Activated naive CD4-positive, alpha-beta T cell treated with anti-CD3 and anti-CD28 coated beads for 36 hours (primary cell): ENCODE measurements at places on chromosomes 7 and 10. TPM values are rescaled to one million over a fixed set of nuclear protein-coding genes. Genes with fewer than 3 reads are reported as not detected.

DNA sequence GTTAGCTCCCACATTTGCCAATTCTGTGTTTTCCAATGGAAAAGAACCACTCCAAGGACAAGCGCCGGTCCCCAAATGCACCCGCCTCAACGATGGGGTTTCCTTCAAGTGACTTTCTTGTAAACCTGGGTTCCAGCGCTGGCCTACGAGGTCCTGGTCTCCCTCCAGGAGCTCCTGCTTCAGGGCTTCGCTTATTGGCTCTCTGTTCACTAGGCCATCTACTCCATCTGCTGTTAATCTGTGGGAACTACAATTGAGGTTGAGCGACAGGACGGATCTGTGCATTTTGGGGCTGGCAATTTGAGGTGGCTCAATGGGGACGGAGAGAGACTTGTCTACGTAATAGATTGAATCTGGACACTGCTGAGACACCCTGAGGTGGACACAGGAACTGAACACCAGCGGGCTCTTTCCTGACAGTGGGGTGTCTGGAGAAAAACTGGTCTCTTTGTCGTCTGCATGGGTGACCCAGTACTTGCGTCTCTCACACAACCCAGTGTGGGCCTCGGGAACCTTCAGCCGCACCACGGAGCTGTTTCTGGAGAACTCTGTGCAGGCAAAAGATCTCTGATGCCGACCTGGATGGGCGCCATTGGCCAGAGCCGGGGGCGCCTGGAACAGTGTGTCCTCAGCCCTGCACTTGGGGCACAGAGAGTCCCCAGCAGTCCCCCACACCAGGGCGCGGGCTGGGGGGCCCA lies 115.9 kb upstream of the ADAM12 start:
- no peak for DNase-seq

- no peak for DNase-seq
These were observed 38.2 kb downstream of the FOXL3 start for GRCh38 chr7:327991-328702.

DNA sequence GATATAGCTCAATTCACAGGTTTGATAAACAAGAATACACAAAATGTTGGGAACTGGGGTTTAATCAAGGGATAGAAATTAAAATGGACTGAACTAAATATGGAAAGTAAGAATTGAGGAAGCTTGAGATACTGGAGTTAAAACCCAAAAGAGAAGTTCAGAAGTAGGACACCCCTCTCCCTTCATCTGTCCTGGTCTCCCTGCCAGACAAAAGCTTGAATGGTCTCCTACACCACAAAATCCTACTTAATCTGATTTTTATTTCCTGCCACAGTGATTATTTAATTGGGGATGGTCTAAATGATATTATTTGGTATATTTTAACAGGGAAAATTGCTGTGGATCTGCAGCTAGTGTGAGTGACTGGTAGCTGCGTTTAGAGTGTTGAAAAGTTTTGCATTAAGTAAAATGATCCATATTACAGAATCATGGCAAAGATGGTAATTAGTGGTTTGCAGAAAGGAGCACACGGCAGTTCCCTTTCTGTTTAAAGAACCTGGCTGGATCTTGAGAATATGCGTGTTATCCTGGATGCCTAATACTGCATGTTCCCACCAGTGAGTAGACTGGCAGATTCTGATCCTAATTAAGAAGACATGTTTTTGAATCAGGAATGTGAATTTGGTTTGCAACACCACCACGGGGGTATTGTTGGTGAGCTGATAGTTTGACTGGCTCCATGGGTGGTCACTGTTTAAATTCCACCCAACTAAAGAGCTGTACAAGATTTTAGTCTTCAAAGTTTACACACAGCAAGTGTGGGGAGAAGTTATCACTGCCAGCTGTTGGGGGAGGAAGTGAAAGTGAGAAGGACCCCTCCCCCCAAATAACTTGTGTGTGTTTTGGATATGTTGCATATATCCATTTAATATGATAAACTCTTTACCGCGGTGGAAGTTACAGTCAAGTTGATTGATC lies 5.5 kb downstream of the RBM20 start:
- DNase-seq, result no peak

DNA sequence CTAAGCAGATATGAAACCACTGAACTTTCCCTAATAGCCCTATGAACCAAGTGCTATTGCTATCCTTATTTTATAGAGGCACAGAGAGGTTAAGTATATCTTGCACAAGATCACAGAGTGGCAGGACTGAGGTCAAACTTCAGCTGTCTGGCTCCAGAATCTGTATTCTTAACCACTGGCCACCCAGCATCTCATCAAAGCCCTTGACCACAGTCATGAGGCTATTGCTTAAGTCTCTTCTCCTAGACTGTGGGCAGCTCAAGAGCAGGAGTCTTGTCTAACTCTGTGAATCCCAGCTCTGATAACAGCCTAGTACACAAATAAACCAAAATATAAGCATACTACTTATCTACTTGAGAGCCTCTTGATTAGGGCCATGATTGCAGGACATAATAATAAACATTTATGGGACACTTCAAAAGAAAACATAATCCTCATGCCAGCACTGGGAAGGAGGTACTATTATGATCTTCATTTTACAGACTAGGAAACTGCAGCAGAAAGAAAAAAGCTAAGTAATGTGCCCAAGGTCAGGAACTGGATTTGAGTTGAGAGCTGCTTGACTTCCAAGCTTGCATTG lies 22.4 kb upstream of the SMC3 start:
- no peak for DNase-seq

DNA sequence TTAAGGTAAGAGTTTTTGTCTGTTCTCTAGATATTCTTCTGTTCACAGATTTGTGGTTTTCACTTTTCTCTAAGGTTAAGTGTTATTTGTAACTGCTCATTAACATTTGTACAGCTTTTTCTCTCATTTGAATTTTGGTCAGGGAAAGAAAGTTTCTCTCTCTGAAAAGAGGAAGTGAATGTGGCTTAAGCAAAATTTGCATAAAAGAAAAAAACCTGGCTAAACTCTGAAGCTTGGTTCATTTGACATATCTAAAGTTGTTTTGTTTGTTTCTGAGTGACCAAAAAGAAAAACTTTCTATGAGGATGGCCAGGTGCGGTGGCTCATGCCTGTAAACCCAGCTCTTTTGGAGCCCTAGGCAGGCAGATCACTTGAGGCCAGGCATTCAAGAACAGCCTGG lies 22.0 kb upstream of the SLC26A4 start:
- no peak for DNase-seq

DNA sequence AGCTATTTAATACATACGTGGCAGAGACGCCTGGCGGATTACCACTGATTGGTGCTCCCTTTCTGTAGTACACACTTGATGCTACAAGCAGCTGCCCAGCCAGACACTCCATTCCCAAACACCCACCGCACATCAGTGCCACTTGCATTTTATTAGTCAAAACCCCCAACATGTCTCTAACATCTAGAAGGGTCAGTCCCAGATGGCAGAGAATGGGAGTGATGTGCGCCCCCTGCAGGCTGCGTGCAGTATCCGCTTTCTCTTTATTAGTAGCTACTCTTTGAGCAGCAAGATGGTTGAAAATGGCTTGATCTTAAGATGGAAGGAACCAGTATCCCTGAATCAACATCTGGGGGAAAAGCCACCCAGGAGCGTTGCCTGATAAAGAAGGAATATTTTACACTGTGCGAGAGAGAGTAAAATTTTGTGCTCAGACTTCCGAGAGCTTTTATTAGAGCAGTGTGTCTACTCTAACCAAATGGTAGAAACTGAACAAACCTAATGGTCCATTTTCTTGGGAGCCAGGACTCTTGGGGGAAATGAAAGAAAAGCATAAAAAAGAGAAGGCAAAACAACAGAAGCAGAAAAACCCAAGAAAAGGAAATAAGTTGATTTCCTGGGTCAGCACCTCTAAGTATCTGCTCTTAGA lies 78.3 kb downstream of the ST8SIA6 start:
- DNase-seq, result peak; percentile 48

DNA sequence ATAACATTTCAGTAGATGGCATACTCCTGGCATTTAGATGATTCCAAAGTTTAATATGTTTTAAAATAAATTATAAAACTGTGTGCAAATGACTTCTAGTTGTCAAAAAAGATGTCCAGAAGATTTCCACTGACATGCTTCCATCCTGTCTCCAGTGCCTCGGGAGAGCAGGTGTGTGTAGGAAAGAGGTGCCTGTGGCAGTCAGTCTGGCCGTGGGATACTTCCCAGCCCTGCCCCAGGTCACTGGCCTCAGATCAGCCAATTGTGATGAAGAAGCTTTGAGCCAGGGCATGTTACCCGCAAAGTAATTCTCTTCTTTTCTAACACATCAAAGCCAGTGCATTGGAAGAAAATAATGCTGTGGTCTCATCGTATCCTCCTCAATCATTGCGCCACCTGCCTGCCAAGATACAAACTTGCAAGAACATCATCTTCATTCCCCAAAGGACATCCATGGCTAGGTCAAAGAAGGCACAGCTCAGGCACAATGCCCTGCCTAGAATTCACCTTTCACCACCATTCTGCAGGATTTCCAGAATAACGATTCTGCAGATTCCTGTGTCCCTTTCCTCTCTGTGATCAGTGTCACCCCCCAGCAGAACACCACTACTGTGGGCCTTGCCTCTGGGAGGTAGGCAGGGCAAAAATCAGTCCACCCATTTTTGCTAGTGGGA lies 6.3 kb upstream of the KCNMA1 start:
- peak; percentile 37 for DNase-seq

DNA sequence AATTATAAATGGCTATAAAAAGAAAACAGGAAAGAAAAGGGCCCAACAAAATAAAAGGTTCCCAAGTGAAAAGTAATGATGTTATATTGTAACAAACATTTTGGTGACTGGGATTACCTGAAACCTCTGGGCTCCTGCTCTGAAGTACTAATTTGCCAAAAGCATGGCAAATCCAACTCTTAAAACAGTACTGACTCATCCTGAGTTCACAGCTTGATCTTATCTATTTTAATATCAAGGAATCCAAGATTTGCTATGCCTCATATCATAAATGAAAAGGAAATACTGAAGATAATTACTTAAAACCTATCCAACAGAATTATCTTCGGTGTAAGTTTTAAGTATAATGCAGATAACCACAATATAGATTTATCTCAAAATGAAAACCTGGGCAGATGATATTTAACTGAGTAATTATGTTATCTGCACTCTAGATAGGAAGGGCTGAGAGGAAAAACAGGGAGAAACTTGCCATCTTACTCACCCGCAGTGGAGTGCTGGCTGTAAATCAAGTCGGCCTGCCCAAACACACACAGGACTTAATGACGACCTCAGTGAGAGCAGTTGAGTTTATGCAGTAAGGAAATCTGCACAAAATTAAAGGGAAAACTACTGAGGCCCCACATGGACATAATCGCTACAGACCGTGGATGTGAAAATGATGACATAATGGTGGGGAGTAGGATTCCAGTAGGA lies 48.4 kb downstream of the MPP7 start:
- no peak for DNase-seq

- DNase-seq, result no peak
These were observed 29.6 kb downstream of the CCDC172 start for GRCh38 chr10:116353817-116354216.

DNA sequence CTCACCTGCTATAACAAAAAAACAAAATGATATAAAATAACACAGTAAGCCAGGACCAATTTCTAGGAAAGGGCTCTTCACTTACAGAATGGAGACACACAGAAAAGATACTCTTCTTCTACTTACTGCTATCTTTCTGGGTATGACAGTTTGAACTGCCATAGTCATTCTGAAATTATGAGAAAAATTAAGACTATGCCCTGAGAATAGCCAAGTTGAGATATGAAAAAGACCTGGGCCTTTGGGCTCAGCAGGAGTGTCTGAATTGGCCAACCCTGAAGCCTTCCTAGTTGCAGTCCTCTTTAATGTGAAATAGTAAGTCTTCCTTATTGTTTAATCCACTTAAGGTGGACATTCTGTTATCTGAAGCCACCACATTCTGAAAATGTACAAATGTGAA lies 519.5 kb downstream of the GRID1 start:
- DNase-seq, result no peak

- peak; percentile 67 for DNase-seq
These were observed 220.2 kb downstream of the DGKI start for GRCh38 chr7:137626469-137627067.

GRCh38 chr10:55215699-55216098 lies 414.7 kb upstream of the PCDH15 start:
- DNase-seq, result no peak

- no peak for DNase-seq
These were observed 56.1 kb upstream of the SH2B2 start for GRCh38 chr7:102230593-102230992.

GRCh38 chr10:58993480-58994221 lies 182.8 kb upstream of the PHYHIPL start:
- no peak for DNase-seq

DNA sequence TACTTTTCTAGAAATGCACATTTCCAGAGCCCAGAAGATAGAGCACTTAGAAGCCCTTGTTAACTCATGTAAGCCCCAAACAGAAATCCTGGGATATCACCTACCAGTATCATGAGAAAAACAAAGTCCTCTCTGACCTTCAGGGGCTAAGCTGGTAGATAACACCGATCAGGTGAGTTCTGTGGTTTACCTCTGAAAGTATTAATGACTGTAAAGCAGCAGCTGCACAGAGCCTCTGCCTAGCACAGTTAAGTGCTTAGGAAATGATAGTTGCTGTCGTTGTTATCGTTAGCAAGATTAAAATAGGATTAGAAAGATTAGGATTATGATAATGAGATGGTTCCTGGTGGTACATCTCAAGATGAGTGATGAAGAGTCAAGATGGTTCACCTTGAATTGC lies 64.9 kb downstream of the PLXNA4 start:
- DNase-seq, result no peak

GRCh38 chr10:35237766-35238512 lies 98.4 kb upstream of the CCNY start:
- no peak for DNase-seq

- DNase-seq, result no peak
These were observed 91.2 kb upstream of the PLPP4 start for GRCh38 chr10:120365872-120366271.

DNA sequence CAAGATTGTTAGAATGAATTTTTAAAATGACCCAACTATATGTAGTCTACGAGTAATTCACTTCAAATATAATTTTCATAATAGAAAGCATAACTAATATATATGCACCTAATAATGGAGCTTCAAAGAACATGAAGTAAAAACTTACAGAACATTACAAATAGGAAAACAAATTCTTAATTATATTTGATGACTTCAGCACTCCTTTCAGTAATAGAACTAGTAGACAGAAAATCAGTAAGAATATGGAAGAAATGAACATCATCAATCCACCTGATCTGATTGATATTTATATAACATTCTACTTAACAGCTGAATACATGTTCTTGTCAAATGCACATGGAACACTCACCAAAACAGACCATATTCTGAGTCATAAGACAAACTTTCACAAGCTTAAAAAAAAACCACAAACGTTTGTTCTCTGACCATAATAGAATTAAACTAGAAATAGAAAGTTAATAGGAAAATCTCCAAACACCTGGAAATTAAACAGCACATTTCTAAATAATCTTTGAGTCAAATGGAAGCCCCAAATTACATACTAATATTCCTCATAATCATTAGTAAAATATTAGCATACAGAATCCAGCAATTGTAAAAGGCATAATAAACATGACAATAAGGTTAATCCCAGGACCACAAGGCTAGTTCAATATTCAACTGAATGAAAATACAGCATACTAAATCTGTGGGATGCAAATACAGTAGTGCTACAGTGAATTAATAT lies 48.0 kb downstream of the BRAF start:
- no peak for DNase-seq

OR6V1 gene
- total RNA-seq, result not detected

CYP26A1 gene
- total RNA-seq, result not detected

SLC18A3 gene
- total RNA-seq, result not detected

SLC26A5 gene
- not detected for total RNA-seq

GPR158 gene
- total RNA-seq, result not detected

HOXA7 gene
- not detected for total RNA-seq

PPP1R9A gene
- total RNA-seq, result not detected

MMD2 gene
- total RNA-seq, result not detected
